Left ventricle myocardium superior (tissue), 1 donor: ENCODE measurements at places on chromosomes 7 and 10.

GRCh38 chr10:89845541-89846280 lies 144.3 kb downstream of the KIF20B start:
- no peak for DNase-seq

- no peak for DNase-seq
Measured at GRCh38 chr7:103717574-103717973, 271.6 kb upstream of the SLC26A5 start.

DNA sequence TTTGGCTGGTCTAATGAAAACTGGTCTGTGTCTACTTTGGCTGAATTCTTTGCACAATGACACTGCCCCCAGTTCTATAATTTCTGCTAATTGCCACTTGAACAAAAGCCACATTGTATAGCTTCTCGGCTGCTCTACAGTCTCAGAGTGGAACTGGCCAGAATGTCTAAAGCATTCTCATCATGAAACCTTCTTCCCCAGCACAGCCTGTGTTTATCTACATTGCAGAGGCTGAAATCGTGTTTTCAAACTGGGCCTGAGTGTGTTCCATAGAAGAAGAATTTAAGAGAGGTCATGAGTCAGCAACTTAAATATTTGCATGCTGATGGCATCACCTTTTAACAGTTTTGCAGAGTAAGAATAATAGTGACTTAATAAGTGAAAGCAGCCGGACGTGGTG lies 177.2 kb downstream of the BUB3 start:
- no peak for DNase-seq

GRCh38 chr7:137354961-137355360 lies 11.4 kb upstream of the PTN start:
- no peak for DNase-seq

DNA sequence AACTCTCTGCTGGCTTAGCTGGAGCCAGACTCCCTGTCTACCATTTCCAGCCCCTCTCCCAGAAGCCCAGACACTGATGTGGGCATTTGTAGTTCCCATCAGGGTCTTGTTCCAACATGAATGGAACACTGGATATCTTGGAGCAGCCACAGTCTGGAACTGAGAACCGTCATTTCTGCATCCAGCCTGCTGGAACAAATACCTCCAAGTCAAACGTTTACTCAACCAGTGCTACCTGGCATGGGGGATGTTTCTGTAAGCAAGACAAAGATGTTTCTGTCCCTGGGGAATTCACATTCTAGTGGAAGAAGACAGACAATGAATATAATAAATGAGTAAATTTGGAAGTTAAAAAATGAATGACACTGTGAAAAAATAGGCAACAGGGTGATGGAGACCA lies 70.8 kb upstream of the ZNF438 start:
- no peak for DNase-seq

DNA sequence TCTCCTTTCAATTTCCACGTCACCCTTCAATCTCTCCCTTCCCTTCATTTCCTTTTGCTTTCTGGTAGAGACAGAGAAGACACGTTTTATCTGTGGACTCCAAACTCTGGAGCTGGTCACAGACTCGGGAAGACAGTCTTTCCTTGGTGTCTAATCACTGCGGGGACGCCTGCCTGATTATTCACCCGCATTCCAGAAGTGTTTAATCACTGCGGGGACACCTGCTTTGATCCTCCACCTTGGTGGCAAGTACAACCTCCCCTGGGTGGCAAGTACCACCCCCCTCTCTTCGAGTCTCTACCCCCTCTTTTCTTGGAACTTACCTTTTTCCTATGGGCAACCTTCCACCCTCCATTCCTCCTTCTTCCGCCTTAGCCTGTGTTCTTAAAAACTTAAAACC lies 15.3 kb upstream of the LRRC61 start:
- DNase-seq, result no peak

DNA sequence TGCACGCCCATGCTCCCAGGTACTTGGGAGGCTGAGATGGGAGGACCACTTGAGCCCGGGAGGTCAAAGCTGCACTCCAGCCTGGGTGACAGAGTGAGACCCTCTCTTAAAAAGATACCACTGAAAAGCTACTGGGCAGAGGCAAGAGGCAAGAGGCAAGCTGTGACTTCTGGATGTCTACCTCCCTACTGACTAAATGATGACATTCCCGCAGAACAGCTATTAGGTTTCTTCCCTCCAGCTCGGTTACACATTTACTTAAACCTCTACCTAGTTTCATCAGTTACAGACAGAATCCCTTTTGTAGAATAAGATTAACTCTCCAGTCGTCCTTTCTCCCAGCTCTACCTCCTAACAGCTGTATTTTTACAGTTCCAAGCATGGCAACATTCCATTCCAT lies 21.2 kb downstream of the RHEB start:
- no peak for DNase-seq

DNA sequence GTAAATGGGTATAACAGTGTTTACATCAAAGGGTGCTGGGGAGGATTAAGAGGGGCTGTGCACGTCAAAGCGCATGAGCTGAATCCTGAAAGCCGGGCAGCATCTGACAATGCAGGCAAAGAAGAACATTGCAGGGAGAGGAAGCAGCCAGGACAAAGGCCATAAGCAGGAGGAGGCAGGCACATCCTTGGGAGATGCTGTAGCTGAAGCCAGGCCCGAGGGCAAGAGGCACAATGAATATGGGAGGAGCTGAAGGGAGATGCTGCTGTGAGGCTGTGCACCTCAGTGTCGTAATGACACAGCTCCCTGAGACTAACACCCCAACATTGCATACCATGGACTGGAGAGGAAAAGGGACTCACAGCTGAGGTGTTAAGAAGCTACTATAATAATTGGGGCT lies 129.2 kb downstream of the BTAF1 start:
- DNase-seq, result no peak

GRCh38 chr10:45241865-45242520 lies 73.4 kb downstream of the OR13A1 start:
- no peak for DNase-seq

DNA sequence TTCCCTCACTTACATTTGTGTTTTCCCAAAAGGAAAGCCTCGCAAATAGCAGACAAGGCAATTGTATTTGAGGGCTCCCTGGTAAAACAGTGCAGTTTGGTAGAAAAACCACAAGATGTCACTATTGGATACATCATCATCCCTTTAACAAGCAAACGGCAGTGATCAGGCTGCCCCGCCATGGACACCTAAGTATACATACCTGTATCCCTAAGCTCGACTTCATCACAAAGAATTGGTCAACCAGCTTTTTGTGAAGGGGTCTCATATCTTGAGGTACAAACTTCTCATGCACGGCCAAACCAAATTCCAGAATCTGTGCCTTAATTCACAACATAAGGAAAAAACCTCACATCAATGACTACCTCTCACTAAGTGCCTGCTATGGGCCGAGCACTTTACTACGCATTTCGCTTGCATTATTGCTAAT lies 179.5 kb upstream of the IMMP2L start:
- DNase-seq, result peak; percentile 45

GRCh38 chr10:8327140-8327423 lies 272.6 kb downstream of the GATA3 start:
- DNase-seq, result no peak

GRCh38 chr7:108528183-108528712 lies 2.3 kb upstream of the PNPLA8 start:
- DNase-seq, result no peak

DNA sequence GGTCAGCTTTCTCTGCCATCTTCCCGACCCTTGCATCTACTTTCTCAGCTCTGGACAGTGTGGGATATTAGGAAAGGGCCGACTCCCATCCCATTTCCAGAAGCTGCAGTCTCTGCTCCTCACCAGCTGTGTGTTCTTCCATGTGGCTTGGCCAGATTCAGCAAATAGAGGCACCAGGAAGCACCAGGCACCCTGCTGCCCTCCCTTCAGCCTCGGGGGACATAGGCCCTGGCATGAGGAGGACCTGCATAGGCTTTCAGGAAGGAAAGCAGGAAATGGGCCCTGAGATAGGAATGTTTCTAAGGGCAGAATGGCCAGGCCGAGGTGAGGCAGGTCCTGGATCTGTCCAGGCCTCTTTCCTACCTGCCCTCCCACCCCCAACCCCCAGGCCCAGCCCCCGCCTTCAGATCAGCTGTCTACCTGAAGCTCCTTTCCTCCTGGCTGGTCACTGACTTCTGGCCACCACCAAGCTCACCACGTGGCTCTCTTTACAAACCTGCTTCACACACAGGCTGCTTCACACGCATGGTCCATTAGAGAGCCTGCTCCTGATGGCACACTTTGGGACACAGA lies 27.5 kb upstream of the PURB start:
- DNase-seq, result no peak

- peak; percentile 31 for DNase-seq
Measured at GRCh38 chr7:1555046-1555812, 776 bp downstream of the TMEM184A start.

GRCh38 chr7:37943905-37944736 lies 23.7 kb downstream of the EPDR1 start:
- DNase-seq, result peak; percentile 38

- no peak for DNase-seq
Measured at GRCh38 chr7:14818871-14819270, 83.7 kb downstream of the DGKB start.

GRCh38 chr10:122227754-122228153 lies 43.3 kb upstream of the BTBD16 start:
- no peak for DNase-seq

- peak; percentile 9 for DNase-seq
Measured at GRCh38 chr7:155581107-155581830, 34.9 kb upstream of the CNPY1 start.

DNA sequence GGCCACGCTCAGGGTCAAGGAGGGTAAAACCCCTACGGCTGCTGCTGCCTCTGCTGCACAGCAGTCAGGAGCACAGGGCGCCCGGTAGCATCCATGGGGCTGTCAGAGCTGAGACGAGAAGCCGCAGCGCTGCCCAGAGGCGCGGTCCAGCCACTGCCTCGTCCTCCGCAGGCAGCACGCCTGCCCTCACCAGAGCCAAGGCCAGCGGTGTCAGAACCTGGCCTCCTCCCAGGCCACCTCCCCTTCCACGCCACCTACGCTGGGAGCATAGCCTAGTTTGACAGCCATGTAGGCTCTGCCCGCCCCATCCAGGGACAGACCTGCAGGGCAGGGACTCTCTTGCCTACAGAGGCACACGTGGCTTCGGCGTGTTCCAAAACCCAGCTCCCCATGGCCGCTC lies 16.2 kb downstream of the INTS1 start:
- no peak for DNase-seq

DNA sequence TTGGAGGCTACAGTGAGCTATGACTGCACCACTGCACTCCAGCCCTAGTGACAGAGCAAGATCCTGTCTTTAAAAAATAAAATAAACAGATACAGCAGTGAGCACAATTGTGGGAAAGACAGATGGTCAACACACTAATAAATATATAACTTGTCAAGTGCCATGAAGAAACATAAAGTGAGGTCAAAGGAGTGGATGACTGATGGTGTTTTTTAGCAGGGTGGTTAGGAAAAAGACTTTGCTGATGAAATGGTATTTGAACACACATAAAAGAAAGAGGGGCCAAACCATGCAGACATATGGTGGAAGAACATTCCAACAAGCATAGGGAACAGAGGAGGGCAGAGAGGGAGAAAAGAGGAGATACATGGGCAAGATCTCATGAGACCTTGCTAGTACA lies 392.7 kb upstream of the AUTS2 start:
- DNase-seq, result no peak

- DNase-seq, result no peak
Measured at GRCh38 chr7:99521399-99521798, 16.9 kb downstream of the ZKSCAN5 start.

DNA sequence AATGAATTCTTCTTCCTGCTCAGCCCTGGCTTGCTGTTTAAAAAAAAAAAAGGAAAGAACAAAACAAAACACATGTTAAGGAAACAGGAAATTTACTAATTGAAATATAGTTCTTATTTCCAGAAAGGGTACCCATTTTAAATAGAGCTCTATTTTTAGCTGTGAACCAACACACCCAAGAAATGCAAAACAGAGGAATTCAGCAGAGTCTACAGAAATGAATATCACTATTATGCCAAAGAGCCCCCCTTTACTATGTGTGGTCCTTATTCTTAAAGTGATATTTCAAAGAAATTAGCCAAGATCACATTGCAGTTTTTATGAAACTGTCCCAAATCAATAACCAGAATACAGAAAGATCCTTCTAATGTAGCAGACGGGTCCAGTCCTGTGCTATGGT lies 53.7 kb downstream of the CCDC6 start:
- no peak for DNase-seq
